ENCODE measurements at places on chromosomes 11 and 22. TPM values are rescaled to one million over a fixed set of nuclear protein-coding genes. Genes with fewer than 3 reads are reported as not detected.

GRCh38 chr11:119730789-119731386, 1.9 kb upstream of the NECTIN1 start:
- DNase-seq: no peak

The NAALAD2 gene
- 1.1 TPM for total RNA-seq

The P2RX6 gene
- total RNA-seq: not detected

DNA sequence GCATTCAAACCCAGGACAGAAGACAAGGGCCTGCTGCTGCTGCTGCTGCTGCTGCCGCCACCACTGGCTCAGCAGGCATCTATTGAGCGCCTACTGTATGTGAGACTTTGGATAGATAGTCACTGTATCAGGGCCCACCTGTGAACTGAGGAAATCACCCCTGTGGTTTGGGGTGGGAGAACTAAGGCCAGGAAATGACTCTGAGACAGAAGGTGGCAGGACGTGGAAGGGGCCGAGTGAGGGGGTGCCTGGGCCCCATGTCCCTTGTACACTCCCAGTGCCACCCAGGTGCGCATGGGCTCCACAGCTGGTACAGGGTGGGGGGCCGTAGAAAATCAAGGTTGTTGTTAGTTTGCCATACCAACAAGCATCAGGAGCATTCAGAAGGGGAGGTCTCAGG, 50.6 kb downstream of the ARHGAP8 start:
- DNase-seq: no peak

GRCh38 chr11:9150501-9150900, 59.1 kb upstream of the SCUBE2 start:
- peak; percentile 85 for DNase-seq

The PANX2 gene
- 5.1 TPM for total RNA-seq
